CD4-positive, alpha-beta T cell treated with Interleukin-17A for 4 hours (primary cell): ENCODE measurements at places on chromosomes 2 and 18.

DNA sequence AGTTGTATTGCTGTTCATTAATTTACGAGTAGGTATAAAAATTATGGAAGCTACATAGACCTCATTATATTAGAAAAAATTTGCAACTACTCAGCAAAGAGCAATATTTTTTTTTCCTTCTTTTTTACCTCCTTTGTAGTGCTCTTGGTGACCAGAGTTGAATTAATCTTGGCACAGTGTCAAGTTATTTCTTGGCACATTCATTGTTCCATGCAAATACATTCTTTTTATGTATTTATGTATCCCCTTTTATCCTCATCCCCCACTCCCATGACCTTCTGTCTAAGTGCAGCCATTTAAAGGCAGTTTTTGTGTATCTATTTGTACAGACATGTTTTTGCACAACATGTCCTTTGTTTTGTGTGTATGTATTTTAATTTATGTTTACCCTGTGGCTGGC, 224.5 kb downstream of the CCDC102B start:
- DNase-seq, result no peak

- DNase-seq, result no peak
Measured at GRCh38 chr18:2907550-2908135, 60.8 kb downstream of the EMILIN2 start.

DNA sequence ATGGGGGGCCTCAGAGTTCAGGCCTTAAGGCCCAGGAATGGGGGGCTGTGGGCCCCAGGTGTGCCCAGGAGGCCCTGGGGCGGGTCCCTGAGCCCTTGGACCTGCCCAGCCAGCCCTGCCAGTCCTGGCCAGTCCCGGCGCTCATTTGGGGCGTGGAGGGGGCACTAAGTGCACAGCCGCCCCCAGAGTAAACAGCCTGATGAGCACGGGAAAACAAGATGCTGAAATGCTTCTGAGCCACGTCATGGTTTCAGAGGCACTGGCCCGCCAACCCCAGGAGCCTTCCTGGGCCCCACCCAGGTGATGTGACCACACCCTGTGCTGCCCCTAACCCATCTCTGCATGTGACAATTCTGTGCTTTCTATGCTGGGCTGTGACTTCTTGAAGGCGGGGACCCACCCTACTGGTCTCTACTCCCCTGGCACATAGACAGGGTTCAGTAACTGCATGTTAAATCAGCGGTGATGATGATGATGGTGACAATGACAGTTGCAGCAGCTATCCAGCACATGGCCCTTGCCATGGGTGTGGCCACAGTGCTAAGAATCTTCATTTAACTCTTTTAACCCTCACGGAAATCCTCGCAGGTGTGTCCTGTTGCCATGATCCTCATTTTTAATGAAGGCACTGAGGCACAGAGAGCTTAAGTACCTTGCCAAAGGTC, 28.1 kb upstream of the ASPRV1 start:
- DNase-seq, result no peak

- no peak for DNase-seq
Measured at GRCh38 chr2:214185546-214185945, 225.3 kb upstream of the VWC2L start.

DNA sequence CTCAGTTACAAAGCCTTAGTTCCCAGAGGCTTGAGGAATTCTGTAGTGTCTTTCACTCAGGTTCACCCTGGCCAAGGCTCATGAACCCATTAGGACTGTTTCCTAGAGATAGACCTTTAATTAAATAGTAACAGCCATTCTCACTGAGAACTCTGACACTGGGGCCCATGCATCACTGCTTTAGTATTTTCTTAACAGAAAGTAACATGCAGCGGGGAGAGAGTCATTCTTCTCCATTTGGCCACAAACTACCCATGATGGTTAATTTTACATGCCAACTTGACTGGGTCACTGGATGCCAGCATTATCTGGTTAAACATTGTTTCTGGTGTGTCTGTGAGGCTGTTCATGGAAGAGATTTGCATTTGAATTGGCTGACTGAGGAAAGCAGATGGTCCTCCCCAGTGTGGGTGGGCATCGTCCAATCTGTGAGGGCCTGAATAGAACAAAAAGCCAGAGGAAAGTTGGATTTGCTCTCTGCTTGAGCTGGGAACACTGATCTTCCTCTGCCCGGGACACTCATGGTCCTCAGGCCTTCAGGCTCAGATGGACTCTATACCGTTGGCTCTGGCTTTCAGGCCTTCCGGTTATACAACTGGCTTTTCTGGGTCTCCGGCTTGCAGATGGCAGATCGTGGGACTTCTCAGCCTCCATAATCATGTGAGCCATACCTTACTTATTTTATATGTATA, 5.6 kb upstream of the CPLX4 start:
- no peak for DNase-seq

GRCh38 chr2:16686641-16687040, 21.0 kb upstream of the CYRIA start:
- DNase-seq, result no peak

DNA sequence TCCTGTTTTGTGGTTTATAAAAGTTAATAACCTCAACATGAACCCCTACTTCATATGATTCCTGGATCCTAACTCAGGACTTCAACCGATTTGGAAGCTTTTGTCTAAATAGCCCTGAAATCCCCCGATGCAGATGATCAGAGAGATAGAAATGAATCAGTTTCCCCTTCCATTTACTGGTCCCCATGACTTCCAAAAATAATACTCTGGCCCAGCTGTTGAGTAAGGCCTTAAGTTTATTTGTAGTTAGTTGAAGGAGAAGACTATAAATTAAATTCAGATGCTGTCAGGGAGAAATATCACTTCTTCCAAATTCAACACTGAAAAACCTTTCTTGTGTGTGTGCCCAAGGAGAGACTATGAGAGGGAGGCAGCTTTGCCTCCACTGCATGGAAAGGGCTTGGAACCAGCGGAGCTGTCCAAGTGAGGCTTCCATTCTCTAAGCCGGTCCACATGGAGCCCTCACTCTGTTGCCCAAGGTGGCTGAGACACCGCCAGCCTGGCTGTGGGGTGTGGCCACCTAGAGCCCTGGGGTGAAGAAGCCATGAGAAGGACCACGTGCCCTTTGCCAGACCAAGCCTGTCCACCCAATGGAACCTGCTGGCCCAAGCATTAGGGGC, 53.6 kb downstream of the PIEZO2 start:
- no peak for DNase-seq

DNA sequence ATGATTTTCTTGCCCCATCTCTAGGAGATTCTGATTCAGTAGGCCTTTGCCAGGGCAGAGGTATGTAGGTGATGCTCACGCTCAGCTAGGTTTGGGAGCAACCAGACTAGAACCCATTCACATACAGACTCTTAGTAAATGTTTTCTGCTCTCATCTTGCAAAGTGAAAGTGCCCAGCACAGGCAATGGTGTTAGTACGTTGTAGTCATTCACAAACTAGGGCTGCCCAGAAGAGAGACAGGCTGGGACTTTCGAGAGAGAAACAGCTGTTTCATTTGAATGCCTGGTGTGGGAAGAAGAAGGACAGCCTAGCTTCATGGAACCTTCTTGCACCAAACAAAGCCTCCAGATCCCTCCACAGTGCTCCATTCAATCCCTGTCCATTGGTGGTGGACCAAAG, 19.4 kb downstream of the DDX18 start:
- no peak for DNase-seq

- DNase-seq, result no peak
Measured at GRCh38 chr2:72982219-72982618, 64.9 kb downstream of the EMX1 start.

DNA sequence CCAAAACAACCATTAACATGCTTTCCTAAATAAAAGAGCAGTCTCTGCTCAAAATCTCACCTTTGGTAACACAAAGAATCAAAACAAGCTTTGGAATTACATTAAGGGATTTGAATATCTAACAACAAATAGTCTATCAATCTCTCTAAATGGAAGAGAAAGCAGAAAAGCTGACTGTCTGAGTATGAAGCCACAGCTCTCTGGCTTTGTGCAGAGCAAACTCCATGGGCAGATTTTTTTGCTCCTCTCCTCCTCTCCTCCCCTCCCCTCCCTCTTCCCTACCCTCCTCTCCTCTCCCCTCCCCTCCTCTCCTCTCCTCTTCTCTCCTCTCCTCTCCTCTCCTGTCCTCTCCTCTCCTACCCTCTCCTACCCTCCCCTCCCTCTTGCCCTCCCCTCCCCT, 329.5 kb upstream of the ETAA1 start:
- DNase-seq, result no peak

DNA sequence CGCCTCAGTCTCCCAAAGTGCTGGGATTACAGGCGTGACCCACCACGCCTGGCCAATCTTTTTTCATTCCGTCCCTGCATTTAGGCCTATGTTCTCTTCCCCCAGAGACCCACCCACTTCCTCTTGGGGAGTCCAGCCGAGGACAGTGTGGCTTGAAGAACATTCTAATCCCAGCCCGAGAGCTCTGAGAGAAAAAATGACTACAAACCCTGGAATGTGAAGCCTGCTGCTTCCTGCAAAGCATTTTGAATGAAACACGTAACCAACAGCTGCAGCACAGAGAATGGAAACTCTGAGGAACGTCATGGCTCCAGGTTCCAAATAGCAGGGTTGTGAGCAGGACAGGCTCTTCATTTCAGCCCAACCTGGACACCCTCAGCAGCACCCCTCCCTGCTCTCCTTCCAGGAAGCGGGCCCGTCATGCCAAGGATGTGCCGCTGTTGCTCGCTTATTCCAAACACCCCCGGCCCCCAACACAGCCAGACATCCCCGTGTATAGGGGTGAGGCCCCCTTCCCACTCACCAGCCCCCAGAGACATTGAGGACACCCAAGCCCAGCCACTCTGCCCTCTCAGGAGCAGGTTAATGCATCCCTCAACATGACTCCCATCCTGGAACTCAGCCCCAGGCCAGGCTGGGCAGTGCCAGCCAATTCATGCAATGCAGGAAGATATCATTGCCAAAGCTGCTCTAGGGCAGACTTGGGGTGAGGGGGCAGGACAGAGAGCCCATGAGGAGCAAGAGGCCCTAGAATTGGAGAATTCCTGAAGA, 139.8 kb downstream of the ZFP36L2 start:
- DNase-seq, result no peak

DNA sequence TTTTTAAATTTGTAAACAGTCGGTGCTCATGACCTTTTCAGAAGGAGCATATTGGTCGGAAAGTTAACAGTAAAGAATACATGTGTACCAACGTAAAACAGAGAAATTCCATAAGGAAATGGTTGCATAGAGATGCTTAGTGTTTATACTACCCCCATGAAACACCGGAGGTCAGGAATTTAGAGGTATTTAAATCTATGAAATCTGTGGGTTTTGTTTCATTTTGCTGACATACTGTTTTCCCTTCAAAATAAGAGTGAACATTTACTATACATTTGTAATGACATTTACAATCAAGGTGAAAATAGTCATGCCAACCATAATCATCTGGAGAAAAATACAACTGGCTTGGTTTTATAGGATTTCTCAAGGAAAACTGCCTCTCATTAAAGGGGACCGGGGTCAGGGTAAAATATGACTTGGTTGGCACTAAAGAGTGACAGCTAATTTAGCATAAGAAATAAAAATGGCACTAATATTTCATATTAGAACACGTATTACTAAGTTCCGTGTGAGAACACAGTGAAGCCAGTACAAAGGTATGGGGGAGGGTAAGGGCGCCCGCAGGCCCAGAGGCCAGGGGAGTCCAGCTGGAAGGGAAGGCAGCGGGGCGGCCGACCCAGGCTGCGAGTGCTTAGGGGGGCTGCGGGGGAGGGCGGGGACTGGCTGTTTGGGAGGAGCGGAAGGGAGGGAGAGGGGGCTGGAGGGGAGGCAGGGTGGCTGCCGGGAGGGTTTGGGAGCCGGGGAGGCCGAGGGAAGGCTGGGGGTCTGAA, 1.1 kb upstream of the RNU4ATAC start:
- DNase-seq, result no peak
